ENCODE measurements at places on chromosomes 13 and 19.

GRCh38 chr19:17506745-17507144 is 4.7 kb upstream of the PGLS start:
- no peak for DNase-seq

- no peak for DNase-seq
Observed at GRCh38 chr19:10368101-10368803, 12.1 kb downstream of the TYK2 start.

DNA sequence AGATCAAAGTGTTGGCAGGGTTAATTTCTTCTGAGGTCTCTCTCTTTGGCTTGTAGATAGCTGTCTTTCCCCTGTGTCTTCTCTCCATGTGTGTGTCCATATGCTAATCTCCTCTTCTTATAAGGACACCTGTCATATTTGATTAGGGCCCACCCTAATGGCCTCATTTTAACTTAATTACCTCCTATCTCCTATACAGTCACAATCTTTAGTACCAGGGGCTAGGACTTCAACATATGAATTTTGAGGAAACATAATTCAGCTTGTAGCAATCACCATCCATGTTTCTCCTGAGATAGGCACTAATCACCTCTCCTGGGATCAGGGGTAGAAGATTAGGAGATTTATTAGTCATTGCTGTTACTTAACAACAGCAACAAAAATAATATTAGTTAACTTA is 196.1 kb upstream of the RXFP2 start:
- no peak for DNase-seq

- no peak for DNase-seq
Observed at GRCh38 chr13:106351251-106351650, 184.2 kb downstream of the EFNB2 start.

GRCh38 chr13:92491839-92492238 is 734.8 kb upstream of the GPC6 start:
- no peak for DNase-seq

- no peak for DNase-seq
Observed at GRCh38 chr19:45938733-45939319, 24.2 kb upstream of the NANOS2 start.

DNA sequence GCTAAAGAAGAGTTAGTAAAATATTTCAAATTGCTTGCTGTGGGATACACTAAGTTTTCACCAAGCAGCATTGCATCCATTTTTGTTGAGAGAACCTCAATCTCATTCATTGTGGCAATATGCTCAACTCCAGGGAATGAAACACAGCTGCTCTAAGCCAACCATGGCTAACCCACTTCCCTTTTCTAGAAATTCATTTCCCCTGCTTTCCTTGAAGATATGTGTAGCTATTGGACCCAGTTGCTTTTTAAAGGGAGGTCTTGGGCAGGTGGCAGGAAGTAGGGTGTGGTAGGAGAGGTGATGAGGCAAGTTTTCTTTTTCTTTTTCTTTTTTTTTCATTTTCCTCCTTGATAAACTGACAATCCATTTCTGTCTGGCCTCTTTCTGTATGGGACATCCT is 452.2 kb downstream of the FGF14 start:
- no peak for DNase-seq

GRCh38 chr13:25816239-25816638 is 235.6 kb downstream of the SHISA2 start:
- DNase-seq, result no peak

DNA sequence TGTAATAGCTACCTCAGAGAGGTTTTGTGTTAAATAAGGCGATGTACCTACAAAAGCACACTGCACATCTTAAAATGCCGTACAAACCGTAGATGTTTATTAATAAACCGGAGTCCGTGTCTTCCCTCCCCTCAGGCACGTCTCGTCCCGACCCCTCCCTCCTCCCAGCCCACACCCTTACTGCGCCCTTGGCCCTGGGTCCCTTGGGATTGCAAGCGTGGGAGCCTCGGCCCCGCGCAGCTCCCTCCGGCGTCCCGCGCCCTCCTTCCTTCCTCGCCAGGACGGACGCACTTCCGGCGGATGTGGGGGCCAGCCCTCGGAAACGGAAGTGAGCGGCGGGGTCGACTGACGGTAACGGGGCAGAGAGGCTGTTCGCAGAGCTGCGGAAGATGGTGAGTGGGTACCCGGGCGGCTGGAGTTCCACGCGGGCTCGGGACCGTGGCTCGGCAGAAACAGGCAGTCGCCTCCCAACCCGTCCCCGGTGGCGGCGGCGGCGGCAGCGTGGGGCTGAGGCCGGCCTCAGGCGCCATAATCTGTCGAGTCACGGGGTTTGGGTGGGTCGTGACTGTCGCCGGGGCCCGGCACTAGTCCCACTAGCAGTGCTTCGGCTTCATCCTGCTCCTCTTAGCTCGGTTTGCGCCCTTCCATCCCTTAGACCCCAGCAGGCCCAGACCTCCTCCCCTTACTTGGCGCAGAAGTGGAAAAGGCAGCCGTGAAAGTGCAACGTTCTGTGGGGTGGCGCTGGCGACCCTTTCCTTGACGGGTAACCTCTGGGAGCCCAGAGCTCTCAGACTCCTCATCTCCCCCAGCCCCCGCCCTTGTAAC is at the start of gene POMP:
Gene POMP (plus strand): TSS at position 335 of the 825 bp plus-strand sequence. CDS start 55 bp downstream, at position 390.
- DNase-seq, result peak; percentile 93

- DNase-seq, result no peak
Observed at GRCh38 chr19:4477034-4477801, 5.1 kb downstream of the HDGFL2 start.

- DNase-seq, result no peak
Observed at GRCh38 chr13:40172149-40172591, 494.3 kb downstream of the FOXO1 start.

GRCh38 chr19:49906879-49907564 is 10.3 kb upstream of the IL4I1 start:
- DNase-seq, result no peak

- DNase-seq, result no peak
Observed at GRCh38 chr19:3186160-3186688, 494 bp downstream of the NCLN start.

GRCh38 chr13:34425327-34425949 is 516.6 kb upstream of the NBEA start:
- DNase-seq, result no peak

GRCh38 chr13:32316028-32316339 is 676 bp downstream of the BRCA2 start:
- no peak for DNase-seq

DNA sequence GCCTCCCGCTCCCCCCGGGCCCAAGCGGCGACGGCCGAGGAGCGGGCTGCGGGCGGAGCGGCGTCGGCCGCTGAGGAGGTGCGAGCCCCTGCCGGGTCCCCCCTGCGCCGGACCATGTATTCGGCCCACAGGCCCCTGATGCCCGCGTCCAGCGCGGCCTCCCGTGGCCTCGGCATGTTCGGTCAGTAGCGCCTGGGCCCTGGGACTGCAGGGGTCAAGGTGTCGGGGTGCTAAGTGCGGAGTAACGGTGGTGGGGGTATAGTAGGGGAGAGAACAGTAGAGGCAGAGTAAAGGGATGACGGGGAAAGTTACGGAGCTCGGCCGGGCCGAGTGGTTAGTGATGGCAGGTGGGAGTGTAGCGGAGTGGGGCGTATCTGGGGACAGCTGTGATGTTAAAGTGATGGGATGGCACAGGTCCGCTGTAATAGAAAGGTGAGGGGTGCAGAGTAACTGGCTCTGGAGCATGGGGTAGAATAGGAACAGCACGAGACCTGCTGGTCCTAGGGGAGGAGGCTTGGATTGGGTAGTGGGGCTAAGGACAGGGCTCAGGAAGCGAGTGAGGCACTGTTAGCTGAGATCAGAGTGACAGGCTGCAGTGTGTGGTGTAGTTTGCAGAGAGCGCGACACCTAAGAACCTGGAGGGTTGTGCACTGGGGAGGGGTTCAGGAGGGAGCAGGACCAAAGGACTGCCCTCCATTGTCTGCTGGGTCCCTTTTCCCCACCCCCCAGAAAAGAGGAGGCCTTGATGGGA is 15.7 kb downstream of the CIC start:
- no peak for DNase-seq

- no peak for DNase-seq
Observed at GRCh38 chr19:55621673-55622231, 2.6 kb downstream of the ZNF784 start.

Data from CD4-positive, alpha-beta T cell treated with Interleukin-4 for 1 hour (primary cell).